ENCODE measurements at places on chromosomes 6 and 20. TPM values are rescaled to one million over a fixed set of nuclear protein-coding genes. Genes with fewer than 3 reads are reported as not detected.

HLA-DRA gene
- 40.0 TPM for total RNA-seq

ENPP3 gene
- 1.5 TPM for total RNA-seq

CAPN11 gene
- not detected for total RNA-seq

TP53TG5 gene
- not detected for total RNA-seq

EPPIN gene
- total RNA-seq, result not detected

ERMARD gene
- total RNA-seq, result 35.5 TPM

DEFB110 gene
- not detected for total RNA-seq

C6orf118 gene
- 1.5 TPM for total RNA-seq

ESR1 gene
- 0.60 TPM for total RNA-seq

DDO gene
- 0.16 TPM for total RNA-seq

GCNT2 gene
- 34.2 TPM for total RNA-seq

PPP1R3G gene
- 2.8 TPM for total RNA-seq

SIGLEC1 gene
- 3.1 TPM for total RNA-seq

NKAIN2 gene
- 6.4 TPM for total RNA-seq

ANKRD66 gene
- total RNA-seq, result not detected

SLC17A2 gene
- not detected for total RNA-seq

SPATS1 gene
- not detected for total RNA-seq

IL17A gene
- total RNA-seq, result not detected

CYP39A1 gene
- total RNA-seq, result 18.6 TPM

HDGFL1 gene
- total RNA-seq, result not detected

PAK1IP1 gene
- total RNA-seq, result 12.8 TPM

ERVFRD-1 gene
- total RNA-seq, result not detected

SLC22A2 gene
- total RNA-seq, result 1.3 TPM

CST2 gene
- total RNA-seq, result not detected

TPX2 gene
- 20.2 TPM for total RNA-seq

STMND1 gene
- not detected for total RNA-seq

TMEM170B gene
- total RNA-seq, result 31.4 TPM

ATP6V1G2 gene
- 19.2 TPM for total RNA-seq

CD40 gene
- total RNA-seq, result 3.1 TPM

WDR27 gene
- total RNA-seq, result 70.3 TPM

MUC21 gene
- 0.11 TPM for total RNA-seq
